Purkinje cell (primary cell): ENCODE measurements at places on chromosomes 3 and 15. TPM values are rescaled to one million over a fixed set of nuclear protein-coding genes. Genes with fewer than 3 reads are reported as not detected.

Gene GHSR
- not detected in 2 replicates for polyA plus RNA-seq

Gene PRSS50
- polyA plus RNA-seq = not detected in 2 replicates

Gene B4GALT4
- polyA plus RNA-seq = 7.9 and 9.9 TPM in 2 replicates

Gene GOLGA8R
- not detected in 2 replicates for polyA plus RNA-seq

Gene CDCP1
- polyA plus RNA-seq = 0.09 TPM in 1 of 2 replicates, not detected in the other

Gene PLXND1
- polyA plus RNA-seq = 0.67 and 0.83 TPM in 2 replicates

Gene ARPIN
- polyA plus RNA-seq = 0.22 and 4.3 TPM in 2 replicates

Gene P2RY14
- polyA plus RNA-seq = 2.1 TPM in 1 of 2 replicates, not detected in the other

Gene SLC30A4
- polyA plus RNA-seq = 6.3 and 7.5 TPM in 2 replicates

Gene SSUH2
- 0.15 TPM in 1 of 2 replicates, not detected in the other for polyA plus RNA-seq

Gene MCTP2
- polyA plus RNA-seq = 0.07 and 0.51 TPM in 2 replicates

Gene GPR62
- 0.53 TPM in 1 of 2 replicates, not detected in the other for polyA plus RNA-seq

Gene ATP11B
- 20.4 and 21.5 TPM in 2 replicates for polyA plus RNA-seq

Gene SLC28A1
- not detected in 2 replicates for polyA plus RNA-seq

Gene FBLN2
- 1.2 and 2.0 TPM in 2 replicates for polyA plus RNA-seq

Gene ROPN1
- 2.9 TPM in 1 of 2 replicates, not detected in the other for polyA plus RNA-seq

Gene LINGO1
- polyA plus RNA-seq = 0.60 and 6.4 TPM in 2 replicates

Gene WDR93
- 0.39 and 0.56 TPM in 2 replicates for polyA plus RNA-seq

Gene CGGBP1
- 31.2 and 31.3 TPM in 2 replicates for polyA plus RNA-seq

Gene C3orf22
- polyA plus RNA-seq = not detected in 2 replicates

Gene CHAC1
- polyA plus RNA-seq = 3.4 and 4.8 TPM in 2 replicates

Gene SH2D7
- polyA plus RNA-seq = not detected in 2 replicates

Gene USP19
- polyA plus RNA-seq = 2.1 and 3.5 TPM in 2 replicates

Gene STOML1
- polyA plus RNA-seq = 4.2 and 8.7 TPM in 2 replicates

Gene GMPPB
- polyA plus RNA-seq = 3.7 and 6.0 TPM in 2 replicates

Gene GABRG3
- 3.3 and 4.7 TPM in 2 replicates for polyA plus RNA-seq

Gene HDC
- polyA plus RNA-seq = 1.2 and 2.6 TPM in 2 replicates
